ENCODE measurements at places on chromosomes 2 and 18. TPM values are rescaled to one million over a fixed set of nuclear protein-coding genes. Genes with fewer than 3 reads are reported as not detected.
A peak's percentile ranks its signal among the peaks of the same experiment; 100 is the strongest.

The ERBB4 gene
- 2.5 TPM for total RNA-seq

The TMEM163 gene
- not detected for total RNA-seq

The PLB1 gene
- total RNA-seq: 0.64 TPM

The CYB5A gene
- 28.2 TPM for total RNA-seq

The ATG9A gene
- 95.2 TPM for total RNA-seq

The LYG1 gene
- 1.8 TPM for total RNA-seq

The ATAD2B gene
- total RNA-seq: 27.3 TPM

GRCh38 chr2:41716497-41716896 lies 331.3 kb upstream of the PKDCC start:
- no peak for DNase-seq

- no peak for DNase-seq
These were observed 45.5 kb downstream of the KCTD1 start for GRCh38 chr18:26502823-26503222.

DNA sequence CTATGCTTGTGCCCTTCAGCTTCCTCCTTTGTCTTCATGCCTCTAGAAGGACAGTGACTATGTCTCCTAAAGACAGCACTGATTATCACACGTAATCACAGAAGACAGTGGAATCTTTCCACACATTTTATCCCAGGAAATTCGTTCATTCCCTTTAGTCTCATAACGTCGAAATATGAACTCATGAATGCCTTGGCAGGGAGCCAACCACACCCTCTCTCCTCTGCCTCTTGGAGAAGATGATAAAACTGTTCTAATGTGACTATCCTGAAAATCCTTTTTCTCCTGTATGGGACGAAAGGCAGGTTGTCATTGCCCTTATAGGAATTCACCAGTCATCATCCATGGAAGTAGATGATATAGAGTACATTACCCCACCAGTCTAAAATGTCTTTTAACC lies 726.6 kb upstream of the FANCL start:
- no peak for DNase-seq

GRCh38 chr18:58572181-58572580 lies 56.7 kb downstream of the ALPK2 start:
- DNase-seq: peak; percentile 34

DNA sequence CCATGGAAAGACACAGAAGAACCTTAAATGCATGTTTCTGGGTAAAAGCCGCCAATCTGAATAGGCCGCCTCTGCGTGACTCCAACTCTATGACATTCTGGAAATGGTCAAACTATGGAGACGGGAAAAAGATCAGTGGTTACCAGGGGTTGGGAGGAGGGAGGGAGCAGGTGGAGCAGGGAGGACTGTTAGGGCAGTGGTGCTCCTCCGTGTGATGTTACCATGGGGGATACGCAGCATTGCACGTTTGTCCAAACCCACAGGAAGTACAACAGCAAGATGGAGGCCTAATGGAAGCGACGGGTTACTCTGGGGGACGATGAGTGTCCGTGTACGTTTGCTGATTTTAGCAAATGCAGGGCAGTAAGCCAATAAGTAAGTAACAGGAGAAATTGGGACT lies 17.2 kb downstream of the TMEM18 start:
- peak; percentile 32 for DNase-seq

DNA sequence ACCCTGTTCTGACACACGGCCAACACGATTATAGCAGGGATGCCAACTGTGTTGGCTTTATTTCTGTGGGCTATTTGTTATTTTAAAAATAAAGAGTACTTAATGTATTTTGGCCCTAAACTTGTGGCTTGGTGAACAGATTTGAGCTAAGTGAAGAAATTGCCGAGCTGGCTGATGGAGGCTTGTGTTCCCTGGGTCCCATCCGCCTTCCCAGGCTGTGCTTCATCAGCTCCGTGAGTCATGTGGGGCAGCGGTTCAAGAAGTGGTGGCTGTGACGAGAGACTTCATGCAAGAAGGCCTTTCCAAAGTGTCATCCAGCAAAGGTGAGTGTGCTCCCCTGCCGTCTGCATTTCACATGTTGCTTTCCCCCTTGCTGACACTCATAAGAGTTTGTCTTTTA lies 73.6 kb upstream of the NCK2 start:
- DNase-seq: no peak

GRCh38 chr2:238097988-238098871 lies 1.9 kb upstream of the ESPNL start:
- peak; percentile 76 for DNase-seq

- DNase-seq: no peak
These were observed 31.0 kb downstream of the PXDN start for GRCh38 chr2:1713142-1713838.

- no peak for DNase-seq
These were observed 32.6 kb upstream of the SLC40A1 start for GRCh38 chr2:189613077-189613636.

DNA sequence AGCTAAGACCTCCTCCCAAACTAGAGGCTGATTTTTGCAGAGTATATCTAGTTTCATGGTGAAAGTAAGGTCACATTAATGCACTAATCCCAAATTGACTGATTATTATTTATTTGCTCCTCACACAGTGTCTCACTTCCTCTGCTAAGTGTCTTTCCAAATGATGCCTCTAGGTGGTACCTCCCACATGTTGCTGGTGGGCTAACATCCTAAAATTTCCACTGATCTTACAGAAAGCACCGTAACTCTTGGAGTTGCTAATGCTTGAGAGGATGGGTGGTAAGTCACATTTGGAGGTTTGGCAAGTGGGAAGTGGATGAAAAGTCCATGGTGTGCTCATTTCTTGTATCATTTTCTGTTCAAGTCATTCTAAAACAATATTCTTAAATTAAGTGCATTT lies 428.7 kb upstream of the GYPC start:
- DNase-seq: no peak

DNA sequence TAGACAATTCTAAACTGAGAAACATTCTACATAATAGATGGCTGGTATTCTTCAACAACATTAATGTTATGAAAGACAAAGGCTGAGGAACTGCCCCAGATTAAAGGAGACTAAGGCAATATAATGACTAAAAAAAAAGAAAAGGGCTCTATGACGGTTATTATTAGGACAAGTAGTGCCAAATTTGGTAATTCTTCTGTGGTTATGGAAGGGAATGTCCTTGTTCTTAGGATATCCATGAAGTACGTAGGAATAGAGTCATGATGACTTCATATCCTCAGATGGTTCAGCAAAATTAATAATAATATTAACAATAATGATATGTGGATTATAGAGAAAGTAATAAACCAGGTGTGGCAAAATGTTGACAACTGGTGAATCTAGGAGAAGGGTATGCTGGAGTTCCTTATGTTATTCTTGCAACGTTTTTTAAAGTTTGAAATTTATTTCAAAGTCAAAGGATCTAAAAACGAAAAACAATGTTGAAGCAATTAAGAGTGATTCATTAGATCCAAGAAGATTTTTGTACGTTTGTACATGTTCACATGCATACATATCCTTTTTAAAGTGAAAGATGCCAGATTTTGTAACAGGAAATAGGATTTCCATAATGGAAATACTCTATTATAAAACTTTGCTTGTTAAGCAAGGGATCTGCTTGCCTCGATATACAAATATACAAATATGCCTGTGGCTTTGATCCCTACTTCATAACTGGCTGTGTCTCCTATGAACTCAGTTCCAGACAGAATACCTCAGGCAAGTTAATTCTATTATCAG lies 27.7 kb upstream of the STRN start:
- no peak for DNase-seq

DNA sequence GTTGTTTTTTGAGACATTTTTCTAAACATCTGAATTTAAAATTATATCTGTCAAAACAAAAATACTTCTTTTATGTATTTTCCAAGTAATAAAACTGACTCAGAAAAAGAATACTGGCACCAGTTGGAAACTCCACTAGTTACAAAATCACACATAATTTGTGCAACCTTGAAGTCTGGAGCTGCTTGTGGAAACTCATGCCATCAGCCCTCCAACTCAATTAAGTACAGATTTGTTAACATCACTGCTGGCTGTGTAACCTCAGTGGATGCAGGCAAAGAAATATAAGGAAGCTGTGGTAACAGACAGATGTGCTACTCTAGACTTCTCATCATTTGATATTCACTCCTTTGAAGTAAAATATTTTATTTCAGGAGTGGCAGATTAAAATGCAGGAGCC lies 30.0 kb upstream of the RAPH1 start:
- DNase-seq: no peak

GRCh38 chr2:102986826-102987490 lies 225.1 kb downstream of the TMEM182 start:
- DNase-seq: no peak

DNA sequence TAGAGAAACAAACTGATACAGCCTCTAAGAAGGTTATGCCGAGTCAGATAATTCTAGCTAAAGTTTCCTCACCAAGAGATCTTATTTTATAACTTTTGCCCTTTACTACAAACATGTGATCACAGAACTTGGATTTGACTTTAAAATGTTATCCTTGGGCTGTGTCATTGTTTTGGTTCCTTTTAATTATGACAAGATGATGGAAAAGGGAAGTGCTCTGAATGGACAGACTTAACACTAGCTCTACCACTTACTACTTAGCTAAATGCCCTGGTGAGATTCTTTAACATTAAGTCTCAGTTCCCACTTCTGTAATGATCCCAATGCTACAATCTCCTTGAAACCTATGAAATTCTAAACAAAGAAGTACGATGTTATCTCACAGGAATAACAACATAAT lies 69.9 kb downstream of the RTTN start:
- DNase-seq: no peak

DNA sequence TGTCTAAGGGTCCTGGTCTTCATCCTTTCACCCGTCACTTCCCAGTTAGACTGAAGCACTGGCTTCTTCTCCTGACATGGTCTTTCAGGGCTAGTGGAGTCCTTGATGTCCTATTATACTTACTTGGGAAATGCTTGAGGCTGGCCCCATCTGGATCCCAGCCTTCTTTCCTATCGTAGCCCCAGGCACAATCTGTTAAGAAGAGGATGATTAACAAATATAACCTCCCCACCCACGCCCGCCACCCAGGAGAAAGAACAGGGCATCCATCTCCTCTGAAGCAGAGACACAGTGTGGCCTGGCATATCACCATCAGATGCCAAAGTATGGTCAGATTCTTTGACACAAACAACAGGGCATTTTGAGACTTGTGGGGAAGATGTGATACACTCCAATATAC lies 530.1 kb downstream of the SOX11 start:
- DNase-seq: no peak

DNA sequence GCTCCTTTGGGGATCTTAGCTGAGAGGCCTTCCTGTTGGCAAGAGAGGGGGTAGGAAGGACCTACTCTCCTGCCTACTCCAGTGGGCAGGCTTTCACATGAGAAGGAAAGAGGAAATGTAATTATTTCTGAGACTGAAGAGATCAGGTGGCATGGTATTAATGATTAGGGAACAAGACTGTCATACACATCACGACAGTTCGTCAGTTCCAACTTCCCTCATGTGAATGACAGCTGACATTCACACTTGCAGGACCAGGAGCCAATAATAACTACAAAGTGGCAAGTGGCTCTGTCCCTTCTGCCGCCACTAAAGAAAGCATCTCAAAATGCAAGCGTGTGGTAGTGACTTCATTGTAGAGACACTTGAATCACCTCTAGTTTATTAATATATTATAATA lies 90.0 kb downstream of the ZCCHC2 start:
- DNase-seq: no peak
